ENCODE measurements at places on chromosomes 5 and 9.

GRCh38 chr5:143031781-143032580 lies 261.8 kb downstream of the ARHGAP26 start:
- DNase-seq: no peak

GRCh38 chr9:95498641-95499040 lies 18.1 kb downstream of the PTCH1 start:
- no peak for DNase-seq

GRCh38 chr5:96112703-96113102 lies 151.1 kb upstream of the ELL2 start:
- no peak for DNase-seq

DNA sequence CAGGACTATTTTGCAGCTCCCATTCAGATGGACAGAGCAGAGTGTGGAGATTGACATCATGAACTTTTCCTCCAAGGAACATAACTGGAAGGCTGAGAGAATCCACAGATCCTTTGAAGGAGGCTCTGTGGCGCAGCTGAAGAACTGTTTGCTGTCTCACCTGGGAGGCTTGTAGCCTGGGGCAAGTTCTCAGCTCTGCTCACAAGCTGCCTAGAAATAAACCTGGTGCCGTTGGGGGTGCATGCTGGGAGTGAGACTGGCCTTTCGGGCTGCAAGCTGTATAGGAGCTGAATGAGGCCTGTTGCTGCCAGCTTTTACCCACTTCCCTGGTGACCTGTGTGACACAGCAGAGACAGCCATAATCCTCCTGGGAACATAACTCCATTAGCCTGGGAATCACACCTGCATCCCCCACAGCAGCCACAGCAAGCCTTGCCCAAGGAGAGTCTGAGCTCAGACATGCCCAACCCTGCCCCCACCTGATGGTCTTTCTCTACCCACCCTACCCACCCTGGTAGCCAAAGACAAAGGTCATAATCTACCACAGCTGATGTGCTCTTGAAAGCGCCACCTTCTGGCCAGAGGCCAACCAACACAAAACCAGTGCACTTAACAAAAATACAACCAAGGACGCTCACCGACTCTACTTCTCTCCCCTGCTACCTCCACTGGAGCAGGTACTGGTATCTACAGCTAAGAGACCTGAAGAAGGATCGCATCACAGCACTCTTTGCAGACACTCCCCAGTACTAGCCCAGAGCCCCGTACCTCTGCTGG lies 205.1 kb upstream of the MRPS30 start:
- no peak for DNase-seq

GRCh38 chr9:37931592-37931991 lies 27.7 kb upstream of the SLC25A51 start:
- DNase-seq: no peak

GRCh38 chr9:36980148-36980974 lies 53.7 kb downstream of the PAX5 start:
- no peak for DNase-seq

DNA sequence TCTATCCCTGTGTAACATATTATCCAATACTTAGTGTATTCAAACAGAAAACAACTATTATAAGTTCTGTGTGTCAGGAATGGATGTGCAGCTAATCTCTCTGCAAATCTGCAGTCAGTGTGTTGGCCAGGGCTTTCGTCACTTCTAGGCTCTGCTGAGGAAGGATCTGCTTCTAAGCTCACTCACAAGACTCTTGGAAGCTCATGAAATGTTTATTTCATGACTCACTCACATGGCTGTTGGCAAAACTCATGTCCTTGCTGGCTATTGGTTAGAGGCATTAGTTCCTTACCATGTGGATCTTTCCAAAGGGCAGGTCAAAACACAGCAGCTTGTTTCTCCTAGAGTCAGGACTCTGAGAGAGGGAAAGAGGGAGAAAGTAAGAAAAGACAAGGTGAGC lies 367.4 kb upstream of the SMARCA2 start:
- no peak for DNase-seq

DNA sequence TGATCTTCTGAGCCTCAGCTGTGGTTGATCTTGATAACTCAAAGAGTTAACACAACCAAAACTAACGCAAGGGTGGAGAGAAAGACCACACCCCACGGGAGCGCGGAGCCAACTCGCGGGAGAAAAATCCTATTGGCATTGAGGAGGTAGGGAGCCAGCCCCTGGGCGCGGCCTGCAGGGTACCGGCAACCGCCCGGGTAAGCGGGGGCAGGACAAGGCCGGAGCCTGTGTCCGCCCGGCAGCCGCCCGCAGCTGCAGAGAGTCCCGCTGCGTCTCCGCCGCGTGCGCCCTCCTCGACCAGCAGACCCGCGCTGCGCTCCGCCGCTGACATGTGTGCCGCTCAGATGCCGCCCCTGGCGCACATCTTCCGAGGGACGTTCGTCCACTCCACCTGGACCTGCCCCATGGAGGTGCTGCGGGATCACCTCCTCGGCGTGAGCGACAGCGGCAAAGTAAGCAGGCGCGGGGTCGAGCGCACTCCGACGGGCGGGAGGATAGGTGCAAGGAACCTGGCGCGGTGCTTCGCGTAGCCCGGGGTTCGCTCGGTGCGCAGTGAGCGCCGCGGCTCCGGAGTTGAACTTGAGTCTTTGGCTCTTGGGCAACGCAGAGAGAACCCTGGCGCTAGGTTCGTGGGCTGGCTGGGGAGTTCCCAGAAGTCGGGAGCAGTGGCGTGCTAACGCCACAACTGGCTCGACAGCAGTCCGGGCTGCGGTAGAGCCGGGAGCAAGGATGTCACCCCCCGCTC lies at the start of gene GDA:
Gene GDA, plus strand, starts transcription at position 210 of the 745 bp plus-strand sequence. Its CDS starts 120 bp downstream, at position 330.
- DNase-seq: peak; percentile 66

DNA sequence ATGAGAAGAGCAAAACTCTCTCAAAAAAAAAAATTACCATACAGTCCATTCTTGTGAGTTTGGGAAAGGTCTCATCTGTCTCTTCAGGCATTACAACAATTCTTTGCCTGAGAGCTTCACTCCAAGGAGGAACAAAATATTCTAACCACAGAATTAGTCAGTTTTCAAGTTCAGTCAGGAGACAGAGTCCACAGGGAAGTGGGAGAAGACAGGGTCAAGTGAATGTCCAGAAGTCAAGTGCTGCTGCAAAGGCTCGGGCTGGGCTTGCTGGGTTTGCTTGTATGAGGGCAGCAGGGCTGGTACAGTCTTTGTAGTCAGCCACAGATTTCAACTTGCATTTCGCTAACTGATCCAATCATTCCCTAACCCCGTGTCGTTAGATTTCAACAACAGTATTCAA lies 17.6 kb upstream of the HEXB start:
- DNase-seq: no peak

DNA sequence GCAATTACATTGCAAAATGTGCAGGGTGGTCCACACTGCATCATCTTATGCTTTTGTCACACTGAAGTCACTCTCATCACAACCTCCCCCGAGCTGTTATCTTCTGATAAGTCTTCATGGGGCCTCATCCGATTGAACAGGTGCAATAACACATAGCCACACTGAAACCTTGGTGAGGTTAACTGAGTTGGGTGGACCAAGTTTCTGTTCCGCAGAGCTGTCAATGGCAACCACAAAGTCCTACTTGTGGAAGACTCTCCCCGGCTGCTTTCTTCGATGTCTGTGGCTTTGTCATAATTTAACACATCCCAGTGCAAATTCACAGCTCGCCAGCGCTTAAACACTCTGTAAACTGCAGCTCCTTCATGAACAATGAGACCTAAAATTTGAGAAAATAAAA lies 112.2 kb downstream of the MARCHF11 start:
- no peak for DNase-seq

DNA sequence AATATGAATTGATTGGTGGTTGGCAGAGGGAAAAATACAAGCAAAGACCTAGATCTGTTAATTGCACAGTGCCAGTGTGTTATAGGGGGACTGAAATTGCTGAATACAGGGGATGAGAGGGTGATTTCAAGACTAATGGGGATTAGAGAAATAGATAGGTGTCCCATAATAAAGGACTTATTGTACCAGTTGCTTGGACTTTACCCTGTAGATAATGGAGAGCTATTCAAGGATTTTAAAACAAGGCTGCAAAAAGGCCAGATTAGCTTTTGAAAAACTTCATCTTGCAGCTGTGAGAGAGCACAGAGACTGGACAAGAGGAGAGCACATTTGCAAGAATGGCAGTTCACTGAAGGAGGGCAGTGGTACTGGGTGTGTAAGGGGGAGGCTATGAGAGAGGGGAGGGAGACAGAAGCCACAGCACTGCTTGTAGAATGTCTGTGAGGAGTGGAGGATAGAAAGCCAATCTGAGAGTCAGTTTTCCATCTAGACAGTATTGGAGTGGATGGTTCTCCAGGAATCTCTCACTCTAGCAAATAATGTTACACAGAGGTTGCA lies 28.8 kb upstream of the SCAMP1 start:
- DNase-seq: no peak

DNA sequence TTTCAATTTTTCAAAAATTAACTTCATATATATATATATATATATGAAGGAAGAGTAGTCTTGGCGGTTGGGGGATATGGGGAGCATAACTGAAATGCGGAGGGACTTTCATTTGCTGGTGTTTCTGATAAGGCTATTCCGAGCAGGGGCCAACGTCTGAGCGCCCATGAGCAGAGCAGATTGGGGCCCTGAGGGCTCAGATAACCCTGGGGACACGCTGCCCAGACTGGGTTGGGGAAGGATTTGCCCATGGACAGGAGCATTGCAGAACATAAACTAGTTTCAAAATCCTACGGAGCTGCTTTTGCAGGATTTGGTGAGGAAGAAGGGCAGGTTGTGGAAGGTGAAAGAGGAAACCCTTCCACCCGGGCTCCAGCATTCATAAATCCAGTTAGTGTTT lies 240.2 kb downstream of the IRX1 start:
- DNase-seq: no peak

- no peak for DNase-seq
Observed at GRCh38 chr5:91022518-91022917, 360.6 kb downstream of the ARRDC3 start.

DNA sequence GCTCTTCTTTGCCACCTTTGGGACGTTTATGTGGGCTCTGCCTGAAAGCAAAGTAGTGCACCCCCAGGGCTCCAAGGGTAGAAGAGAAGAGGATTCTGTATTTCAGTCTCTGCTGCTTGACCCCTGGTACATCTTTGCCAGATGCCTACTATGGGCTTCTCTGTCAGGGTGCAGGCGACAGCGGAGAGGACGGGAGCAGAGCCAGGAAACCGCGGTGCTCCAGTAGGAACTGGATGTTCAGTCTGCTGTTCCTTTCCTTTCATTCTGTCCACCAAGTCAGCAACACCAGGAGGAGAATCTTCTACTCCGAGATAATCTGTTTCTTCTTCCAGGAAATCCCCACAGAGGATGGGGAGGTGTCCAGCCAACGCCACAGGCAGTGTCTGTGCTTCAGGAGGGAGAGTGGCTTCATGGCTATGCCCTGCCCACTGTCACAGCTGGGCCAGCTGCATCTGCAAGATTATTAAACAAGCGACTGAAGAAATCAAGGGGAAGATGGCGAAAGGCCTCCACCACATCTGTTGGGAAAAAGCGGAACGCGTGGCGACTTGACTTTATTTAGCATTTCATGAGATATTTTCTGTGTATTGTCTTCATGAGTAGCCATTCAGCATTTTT lies 398.3 kb downstream of the IRX1 start:
- DNase-seq: no peak

DNA sequence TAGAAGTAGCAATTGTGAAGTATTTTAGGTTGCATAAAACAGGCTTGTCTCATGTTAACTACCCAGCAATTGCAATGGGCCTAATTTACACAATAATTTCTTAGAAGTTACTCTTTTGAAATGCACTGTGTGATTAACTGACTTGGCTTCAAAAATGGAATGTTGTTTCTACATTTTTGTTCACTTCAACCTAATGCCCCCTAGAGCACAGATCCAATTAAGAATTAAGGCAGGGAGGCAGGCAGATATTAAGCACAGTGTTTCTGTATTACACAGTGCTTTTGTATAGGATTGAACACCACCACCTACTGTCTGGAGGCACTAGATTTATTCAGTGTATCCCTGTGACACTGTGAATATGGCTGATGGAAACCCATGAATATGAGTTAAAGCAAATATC lies 302.1 kb downstream of the FBXL17 start:
- no peak for DNase-seq

GRCh38 chr9:98040212-98040611 lies 16.3 kb upstream of the NANS start:
- DNase-seq: no peak

DNA sequence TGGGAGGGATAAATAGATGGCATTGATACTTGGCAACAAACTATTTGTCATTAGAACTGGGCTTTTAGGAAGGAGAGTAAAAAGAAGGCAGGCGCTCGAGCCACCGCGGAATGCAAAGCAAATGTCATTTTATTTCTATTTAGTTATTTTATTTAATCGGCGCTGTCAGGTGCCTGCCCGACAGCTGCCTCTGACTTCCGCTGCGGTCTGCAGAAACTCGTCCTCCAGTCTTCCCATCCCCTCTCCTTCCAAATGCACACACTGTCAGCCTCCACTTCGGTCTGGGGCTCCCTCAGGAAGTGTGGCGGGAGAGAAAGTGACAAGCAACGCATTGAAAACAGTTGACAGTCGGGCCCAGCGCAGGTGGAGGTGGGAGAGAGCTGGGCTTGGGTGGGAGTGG lies 29.3 kb downstream of the ASS1 start:
- DNase-seq: no peak

DNA sequence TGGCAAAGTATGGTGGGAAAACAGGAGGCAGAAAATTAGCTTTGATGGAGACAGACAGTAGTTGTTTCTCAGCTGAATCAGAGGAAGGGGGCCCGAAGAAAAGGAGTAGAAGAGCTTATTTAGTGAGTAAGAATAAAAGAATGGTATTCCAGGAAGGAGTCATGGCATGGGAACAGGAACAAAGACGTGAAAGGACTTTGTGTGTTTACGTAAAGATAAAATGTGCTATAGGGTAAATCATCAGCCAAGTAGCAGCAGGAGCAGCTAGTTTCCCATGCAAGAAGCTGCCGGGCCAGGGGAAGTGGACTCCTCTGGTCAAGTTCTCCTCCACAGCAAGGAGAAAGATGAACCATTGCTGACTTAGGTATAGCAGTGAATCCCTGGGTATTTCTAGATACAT lies 454.5 kb downstream of the HINT1 start:
- DNase-seq: peak; percentile 27

DNA sequence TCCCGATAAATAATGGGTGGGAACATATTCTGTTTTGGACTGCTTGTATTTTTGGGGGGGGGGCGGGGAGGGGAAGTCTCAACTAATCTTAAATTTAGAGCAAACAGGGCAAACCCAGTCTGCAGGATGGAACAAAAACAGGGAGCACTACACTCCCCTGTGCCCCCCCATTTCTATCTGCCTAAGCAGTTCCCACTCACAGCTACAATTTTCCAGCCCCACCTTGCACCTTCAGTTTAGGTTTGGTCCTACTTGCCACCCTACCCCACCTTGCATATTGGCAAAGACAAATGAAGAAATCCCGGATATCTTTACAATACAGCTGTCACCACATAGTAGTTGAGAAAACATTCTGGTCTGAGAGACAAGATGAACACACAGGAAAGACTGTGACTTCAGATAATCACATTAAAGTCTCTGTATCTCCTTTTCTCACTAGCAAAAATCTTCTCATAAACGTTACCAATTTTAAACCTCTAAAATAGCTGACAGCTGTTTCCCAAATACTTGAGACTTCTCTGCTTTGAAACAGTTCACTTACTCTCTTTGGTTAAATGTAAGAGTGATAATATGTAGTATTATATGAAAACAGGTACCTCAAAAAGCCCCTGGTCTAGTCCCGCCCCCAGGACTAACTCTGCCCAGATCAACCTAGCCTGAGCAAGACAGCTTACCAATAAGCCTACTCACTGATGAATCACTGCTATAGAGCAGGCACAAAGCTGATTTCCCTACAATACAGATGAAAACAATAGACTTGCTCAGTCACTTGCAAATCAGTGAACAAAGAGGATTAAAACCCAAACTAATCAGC lies 5.2 kb upstream of the RAPGEF6 start:
- no peak for DNase-seq

GRCh38 chr9:89850631-89851325 lies 246.0 kb downstream of the GADD45G start:
- no peak for DNase-seq
